NB4 (cell line): ENCODE measurements at places on chromosomes 2 and 18.
A peak's percentile ranks its signal among the peaks of the same experiment; 100 is the strongest.

DNA sequence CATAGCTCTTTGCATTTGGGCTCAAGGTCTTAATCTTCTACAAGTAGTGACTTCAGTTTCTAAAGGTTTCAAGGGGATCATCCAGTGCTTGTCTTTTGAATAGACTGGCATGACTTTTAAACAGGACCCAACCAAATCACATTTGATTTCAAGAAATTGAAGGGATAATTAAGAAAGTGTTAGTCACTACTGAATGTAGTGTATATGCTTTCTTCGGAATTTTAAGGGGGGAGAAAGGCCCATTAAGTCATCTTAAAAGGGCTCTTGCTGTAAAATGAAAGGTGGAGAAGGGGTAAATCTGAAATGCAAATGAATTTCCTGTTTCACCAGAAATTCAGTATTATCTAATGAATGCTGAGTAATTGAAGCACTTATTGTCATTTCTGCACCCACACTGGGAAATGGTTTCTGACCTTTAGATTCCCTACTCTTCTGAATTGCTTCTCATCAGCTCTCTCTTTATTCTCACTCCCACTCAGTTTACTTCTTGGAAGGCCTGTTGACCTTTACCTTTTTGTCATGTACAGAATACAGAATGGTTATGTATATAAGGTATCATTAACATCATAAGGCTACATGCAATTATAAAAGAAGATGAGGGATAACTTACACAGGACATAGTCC, 241.4 kb downstream of the SLC8A1 start:
- DNase-seq = no peak

- DNase-seq = no peak
Observed at GRCh38 chr2:6945087-6945813, 28.0 kb downstream of the RNF144A start.

GRCh38 chr18:25646971-25647370, 295.0 kb upstream of the ZNF521 start:
- no peak for DNase-seq

DNA sequence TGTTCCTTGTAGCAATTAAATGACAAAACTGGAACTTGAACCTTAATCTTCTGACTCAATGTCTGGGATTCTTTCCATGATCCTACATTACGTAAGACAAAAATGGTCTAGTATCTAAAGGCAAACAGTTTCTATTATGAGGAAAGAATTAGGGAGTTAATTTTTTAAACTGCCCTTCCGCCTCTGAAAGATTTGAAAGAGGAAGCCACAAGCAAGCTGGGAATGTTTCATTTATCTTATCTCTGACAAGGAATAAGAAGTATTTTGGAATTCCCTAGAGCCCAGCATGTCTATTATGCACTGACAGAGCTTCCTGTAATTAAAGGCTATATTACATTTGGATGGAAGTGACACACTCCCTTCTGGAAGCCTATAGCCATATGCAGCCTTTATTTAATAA, 558.8 kb upstream of the CDH2 start:
- no peak for DNase-seq

GRCh38 chr2:6412533-6413091, 453.1 kb downstream of the CMPK2 start:
- no peak for DNase-seq

DNA sequence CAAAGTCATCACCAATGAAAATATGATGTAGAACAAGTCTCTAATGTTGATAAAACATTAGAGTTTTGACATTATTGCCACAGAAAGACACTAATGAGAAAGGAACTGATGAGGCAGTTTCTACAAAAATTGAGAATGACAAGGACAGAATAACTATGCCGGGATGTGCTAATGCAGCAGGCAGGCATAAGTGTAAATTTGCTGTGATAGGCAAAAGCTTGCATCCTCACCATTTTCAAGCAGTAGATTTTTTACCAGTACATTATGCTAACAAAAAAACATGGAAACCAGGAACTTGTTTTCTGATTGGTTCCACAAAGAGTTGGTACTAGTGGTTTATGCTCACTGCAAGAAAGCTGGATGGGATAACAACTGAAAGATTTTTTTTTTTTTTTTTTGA, 715.5 kb upstream of the LRRTM4 start:
- DNase-seq = no peak

- DNase-seq = peak; percentile 88
Observed at GRCh38 chr2:42859006-42859552, 66.7 kb upstream of the HAAO start.

- DNase-seq = no peak
Observed at GRCh38 chr2:15385184-15385583, 175.9 kb downstream of the NBAS start.

GRCh38 chr2:15693926-15694588, 102.4 kb downstream of the DDX1 start:
- peak; percentile 79 for DNase-seq

- DNase-seq = no peak
Observed at GRCh38 chr2:143870696-143871095, 649.2 kb downstream of the ZEB2 start.

GRCh38 chr2:218471036-218471435, 52.1 kb downstream of the VIL1 start:
- no peak for DNase-seq

DNA sequence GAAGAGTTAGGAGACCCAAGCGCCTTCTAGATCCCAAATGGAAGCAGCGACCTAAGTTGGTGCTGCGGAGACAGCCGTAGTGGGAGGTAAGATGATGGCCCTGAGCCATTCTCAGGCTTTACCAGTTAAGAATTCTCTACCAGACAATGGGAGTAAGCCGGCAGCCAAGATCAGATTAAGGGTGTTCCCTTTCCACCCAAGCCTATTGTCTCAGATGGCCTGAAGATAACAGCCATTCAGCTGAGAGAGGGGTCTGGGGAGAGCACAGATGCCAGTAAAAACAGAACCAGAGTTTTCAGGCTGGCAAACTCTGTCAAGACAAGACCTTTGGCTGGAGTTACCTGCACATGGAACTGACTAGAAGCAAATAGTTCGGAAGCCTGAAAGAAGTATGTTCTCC, 191.7 kb upstream of the HAAO start:
- DNase-seq = no peak

DNA sequence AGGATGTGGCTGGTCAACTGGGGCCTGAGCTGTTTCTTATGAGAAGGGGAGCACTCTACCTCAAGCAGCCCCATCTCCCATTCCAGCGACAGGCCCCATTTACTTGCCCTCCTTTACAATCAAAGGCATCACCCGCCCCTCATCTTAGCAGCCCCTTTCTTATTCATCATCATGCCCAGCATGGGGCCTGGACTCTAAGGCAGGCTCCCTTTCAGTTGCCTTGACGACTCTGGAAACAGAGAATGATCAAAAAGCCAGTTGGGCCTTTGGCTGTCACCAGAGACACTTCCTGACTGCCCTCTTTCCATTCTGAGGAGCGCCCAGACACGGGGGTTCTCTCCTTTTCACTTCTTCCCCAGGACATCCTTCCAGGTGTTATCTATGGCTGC, 11.2 kb downstream of the CELF4 start:
- no peak for DNase-seq

- DNase-seq = peak; percentile 65
Observed at GRCh38 chr2:128901572-128902391, 583.1 kb upstream of the HS6ST1 start.

DNA sequence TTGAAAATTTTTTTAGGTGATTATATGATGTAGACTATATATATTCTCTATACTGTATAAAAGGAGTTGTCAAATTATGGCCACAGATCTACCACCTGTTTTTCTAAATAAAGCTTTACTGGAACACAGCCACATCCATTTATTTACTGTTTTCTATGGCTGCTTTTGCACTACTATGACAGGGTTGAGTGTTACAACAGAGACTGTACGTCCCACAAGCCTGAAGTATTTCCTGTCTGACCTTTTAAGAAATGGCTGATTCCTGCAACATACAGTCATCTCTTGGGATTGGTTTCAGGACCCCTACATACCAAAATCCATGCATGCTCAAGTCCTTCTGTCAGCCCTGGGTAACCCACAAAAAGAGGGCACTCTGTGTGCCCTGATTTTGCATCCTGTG, 508.3 kb downstream of the TSN start:
- DNase-seq = no peak

DNA sequence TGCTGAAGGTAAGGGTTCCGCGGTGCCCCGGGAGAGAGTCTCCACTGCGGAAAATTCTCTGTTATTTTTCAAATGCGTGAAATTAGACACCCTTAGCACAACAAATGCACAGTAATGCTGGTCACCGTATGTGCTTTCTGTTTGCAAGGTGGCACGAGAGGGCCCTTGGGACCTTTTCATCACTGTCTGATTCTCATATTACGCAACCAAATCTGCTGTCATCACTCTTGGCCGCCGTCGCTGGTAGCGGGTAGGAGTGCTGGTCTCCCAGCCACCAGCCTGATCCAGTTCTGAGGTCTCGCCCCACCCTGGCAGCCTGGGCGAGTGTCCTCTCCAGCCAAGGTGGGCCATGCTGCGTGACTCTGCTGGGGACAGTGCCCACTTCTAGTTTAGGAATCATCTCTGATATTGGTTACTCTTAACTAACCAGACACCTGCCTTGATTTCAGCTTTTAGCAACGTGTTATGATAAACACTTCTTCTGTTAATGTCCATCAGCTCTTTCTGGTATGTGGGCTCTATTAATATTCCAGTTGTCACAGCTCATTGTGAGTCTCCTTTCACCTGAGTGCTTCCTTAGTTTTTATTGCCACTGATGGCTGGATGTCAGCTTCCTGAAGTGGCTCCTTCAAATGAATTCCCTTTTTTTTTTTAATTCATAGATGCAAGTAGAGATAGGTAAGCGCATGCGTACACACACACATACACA, 199.4 kb downstream of the GBX2 start:
- peak; percentile 96 for DNase-seq

DNA sequence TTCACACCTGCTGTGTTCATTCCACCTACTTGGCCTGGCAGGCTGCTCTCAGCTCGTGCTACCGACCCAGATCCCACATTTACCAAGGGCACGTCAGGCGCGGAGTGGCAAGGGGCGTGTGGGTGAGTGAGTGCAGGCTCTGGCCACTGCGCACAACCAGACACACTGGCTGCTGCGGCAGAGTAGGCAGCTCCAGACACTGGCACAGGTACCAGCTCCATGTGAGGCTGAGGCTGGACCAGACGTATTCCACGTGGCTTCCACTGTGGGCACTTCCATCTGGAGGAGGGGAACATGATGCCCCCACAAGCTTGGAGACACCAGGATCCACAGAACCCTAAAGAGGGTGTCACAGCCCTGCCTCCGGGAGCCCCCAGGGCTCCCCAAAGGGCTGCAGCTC, 74.6 kb upstream of the ZNF804A start:
- DNase-seq = no peak

DNA sequence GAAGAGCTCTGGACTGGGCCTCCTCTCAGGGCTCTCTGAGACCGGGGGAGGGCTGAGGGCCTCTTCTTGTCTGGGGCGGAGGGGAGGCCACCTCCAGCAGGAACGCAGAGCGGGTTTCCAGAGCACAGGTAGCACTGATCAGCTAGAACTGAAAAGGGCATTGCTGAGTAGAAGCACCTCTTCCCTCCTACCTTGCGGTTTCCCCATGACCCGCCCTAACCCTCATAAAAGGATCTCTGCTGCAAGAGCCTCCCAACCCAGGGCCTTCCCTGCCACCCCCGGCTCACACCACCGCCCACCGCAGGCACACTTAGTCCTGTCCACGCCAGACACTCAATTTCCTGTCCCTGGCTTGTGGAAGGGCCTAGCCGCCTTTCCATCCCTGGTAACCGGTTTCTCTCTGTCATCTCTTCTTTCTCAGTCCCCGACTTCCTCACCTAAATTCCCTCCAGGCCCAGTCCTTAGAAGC, 966 bp downstream of the ADCY3 start:
- peak; percentile 59 for DNase-seq

- no peak for DNase-seq
Observed at GRCh38 chr18:21949326-21950015, 208.9 kb downstream of the MIB1 start.

DNA sequence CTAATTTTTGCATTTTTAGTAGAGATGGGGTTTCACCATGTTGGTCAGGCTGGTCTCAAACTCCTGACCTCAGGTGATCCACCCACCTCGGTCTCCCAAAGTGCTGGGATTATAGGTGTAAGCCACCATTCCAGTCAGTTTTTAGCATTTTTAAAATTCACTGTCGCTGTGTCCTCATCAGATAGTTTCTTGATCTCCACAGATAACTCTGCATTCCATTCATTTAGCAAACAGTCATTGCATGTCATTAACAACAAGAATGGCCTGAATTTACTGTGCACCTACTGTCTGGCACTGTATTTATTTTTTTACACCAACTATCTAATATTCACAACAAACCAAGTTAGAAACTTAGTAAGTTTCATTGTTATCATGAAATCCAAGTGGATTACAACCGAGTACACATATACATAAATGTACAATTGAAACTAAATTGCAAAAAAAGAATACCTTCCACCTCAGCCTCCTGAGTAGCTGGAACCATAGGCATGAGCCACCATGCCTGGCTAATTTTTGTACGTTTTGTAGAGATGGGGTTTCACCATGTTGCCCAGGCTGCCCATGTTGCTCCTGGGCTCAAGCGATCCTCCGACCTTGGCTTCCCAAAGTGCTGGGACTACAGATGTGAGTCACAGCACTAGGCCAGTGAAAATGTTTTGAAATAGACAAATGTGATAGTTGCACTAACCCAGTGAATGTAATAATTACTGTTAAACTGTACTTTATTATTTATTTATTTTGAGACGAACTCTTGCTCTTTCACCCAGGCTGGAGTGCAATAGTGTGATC, 4.3 kb downstream of the MCEE start:
- DNase-seq = no peak

- peak; percentile 30 for DNase-seq
Observed at GRCh38 chr18:48673853-48674721, 135.3 kb downstream of the CTIF start.

GRCh38 chr2:28452534-28453081, 43.3 kb upstream of the PLB1 start:
- peak; percentile 82 for DNase-seq

GRCh38 chr18:39318008-39318407, 1752.4 kb upstream of the CELF4 start:
- DNase-seq = peak; percentile 2

DNA sequence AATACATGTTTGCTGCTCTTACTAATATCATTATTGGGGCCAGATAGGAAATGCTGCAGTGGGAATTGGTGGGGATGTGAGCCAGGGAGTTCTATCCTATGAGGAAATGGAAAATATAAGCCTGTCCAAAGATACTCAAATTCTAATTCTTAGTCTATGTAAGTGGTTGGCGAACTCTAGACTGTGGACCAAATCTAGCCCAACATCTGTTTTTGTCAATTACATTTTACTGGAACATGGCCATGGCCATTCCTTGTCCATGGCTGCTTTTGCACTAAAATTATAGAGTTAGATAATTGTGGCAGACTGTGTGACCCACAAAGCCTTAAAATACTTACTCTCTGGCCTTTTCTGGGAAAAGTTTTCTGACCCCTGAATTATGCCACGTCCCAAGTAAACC, 113.3 kb downstream of the MGAT5 start:
- DNase-seq = no peak

DNA sequence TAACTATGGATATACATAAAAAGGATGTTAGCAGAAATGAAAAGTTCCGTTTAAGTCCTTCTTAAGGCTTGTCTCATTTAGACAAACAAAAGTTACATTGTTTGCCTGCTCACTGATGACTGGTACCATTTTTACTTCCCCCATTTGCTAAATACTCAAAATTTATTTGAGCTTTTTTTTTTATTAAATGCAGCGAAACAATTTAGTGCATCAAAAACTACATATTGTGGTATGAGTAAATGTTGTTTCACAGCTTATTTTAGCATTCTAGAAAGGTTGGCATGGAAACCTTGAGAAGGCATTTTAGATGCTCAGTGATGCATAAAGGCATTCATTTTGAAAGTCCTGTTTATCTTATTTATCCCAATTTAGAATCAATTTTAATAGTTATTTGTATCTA, 100.0 kb downstream of the MAP2 start:
- DNase-seq = no peak
